ENCODE measurements at places on chromosomes 1 and 21.

GRCh38 chr1:48092401-48092800 lies 95.2 kb upstream of the TRABD2B start:
- DNase-seq: no peak

DNA sequence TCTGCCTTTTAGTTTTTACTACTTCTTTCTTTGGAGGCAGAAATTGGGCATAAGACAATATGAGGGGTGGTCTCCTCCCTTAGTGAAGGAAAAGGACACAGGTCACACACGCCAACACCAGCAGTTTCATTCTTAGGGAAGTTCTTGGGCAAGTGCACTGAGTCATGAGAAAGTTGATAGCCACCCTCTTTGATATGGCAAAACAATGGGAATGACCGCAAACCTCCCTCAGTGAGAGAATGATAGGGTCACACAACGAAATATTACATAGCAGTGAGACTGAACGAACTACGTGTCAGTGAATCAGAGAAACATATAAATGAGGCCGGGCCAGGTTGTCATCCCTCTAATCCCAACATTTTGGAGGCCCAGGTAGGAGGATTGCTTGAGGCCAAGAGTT lies 20.0 kb downstream of the IL6R start:
- DNase-seq: no peak

DNA sequence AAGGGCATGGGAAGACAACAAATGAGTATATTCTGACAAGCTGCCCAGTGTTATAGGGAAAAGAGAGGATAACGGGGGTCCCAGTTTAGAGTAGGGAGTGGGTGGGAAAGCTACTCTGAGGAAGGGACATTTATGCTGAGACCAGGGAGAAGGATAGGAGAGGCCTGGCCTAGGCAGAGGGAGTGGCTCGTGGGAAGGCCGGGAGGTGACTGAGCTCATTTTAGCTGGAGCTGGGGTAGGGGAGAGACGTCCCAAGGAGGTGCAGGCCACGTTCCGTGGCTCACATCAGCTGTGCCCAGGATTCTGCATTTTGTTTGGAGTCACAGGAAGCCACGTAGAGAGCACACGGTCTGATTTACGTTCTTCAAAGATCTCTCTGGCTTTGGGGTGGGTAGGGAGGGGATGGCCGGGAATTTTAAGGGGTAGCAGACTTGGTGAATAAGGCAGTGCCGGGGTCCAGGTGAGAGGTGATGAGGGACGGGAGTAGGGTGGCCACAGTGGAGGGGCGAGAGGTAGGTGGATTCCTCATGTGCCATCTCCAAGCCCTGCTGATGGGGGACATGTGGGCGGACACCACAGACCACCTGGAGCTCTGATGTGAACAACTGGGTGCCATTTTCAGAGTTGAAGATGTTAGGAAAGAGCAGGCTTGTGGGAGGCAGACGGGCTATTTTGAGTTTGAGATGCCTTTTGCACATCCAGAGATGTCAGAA lies 4.7 kb downstream of the TINAGL1 start:
- no peak for DNase-seq

GRCh38 chr1:30166174-30166573 lies 557.2 kb downstream of the MATN1 start:
- no peak for DNase-seq

- peak; percentile 30 for DNase-seq
Measured at GRCh38 chr1:229258031-229258756, 12.7 kb upstream of the RAB4A start.

GRCh38 chr1:66951513-66951912 lies 26.7 kb downstream of the MIER1 start:
- no peak for DNase-seq

DNA sequence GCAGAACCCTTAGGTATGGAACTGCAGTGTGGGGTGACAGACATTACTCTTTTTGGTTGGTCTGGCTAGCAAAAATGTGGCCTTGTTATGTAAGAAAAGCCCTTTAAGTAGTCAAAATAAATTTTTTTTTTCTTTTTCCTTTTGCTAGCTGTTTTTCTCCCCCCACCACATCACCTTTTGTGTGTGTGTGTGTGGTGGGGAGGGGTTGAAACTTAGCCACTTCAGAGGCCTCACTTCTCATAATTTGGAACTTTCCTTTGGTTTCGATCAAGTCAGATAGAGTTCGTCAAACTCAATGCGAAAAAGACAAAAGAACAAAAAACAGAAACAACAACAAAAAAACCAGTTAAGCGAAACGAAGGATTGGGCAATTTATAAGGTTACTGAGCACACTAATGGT lies 1.9 kb upstream of the PRMT2 start:
- peak; percentile 5 for DNase-seq

DNA sequence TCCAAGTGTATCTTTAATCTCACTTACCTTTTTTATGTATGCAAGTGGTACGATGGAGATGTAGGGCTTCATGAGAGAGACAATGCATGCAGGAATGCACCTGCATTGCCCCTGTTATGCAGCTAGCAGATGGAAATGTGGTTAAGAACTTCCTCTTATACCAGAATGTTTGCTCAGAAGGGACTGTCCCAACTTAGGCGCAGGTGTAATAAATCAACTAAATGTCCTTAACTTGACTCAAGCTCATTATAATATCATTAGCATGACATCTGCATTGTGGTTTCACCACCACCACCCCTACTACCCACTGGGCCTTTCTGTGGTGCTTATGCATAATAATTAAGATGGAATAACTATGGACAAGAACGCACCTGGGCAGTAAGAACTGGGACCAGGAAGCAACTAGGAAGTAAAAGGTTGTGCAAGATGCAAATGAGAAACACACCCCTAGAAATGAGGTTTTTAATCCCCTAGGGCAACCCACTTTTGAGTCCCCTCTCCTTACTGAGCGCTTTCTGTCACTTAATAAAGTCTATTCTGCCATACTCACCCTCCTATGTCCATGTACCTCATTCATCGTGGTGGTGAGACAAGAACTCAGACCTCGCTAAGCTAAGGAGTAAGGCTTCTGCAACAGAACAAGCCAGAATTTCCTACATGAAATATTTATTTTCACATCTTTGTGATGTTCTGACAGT lies 1103.3 kb upstream of the B3GALT2 start:
- DNase-seq: no peak

DNA sequence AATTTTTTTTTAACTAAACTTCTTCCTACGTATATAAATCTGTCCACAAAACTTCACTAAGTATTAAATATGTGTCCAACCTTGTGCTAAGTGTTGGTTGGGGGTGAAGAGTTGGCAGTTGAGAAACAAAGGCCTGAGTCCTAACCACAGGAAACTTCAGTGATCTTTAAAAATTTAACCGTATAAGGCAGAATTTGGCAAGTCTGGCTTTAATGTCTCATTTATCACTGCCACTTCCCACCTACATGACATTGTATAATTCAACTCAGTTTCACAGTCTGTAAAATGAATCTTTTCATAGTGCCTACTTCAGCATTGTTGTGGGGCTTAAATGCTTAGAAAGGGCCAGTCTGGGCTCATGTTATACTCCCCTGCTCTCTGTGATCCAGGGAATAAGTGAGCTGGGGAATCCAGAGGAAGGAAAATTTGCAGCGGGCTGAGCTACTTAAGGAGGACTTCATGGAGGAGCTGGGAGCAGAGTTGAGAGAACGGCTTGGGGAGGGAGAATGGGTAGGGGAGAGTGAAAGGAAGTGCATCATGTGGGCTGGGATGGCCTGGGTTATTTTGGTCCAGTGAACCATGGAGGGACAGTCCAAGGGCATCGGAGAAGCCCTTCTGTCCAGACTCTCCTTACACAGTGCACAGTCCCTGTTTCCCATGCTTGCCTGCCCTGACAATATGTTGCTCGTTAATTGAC lies 14.5 kb downstream of the IFNAR2 start:
- DNase-seq: no peak

GRCh38 chr1:246527402-246528088 lies 20.5 kb upstream of the SMYD3 start:
- DNase-seq: no peak

GRCh38 chr1:106746448-106747085 lies 309.9 kb upstream of the PRMT6 start:
- DNase-seq: no peak

DNA sequence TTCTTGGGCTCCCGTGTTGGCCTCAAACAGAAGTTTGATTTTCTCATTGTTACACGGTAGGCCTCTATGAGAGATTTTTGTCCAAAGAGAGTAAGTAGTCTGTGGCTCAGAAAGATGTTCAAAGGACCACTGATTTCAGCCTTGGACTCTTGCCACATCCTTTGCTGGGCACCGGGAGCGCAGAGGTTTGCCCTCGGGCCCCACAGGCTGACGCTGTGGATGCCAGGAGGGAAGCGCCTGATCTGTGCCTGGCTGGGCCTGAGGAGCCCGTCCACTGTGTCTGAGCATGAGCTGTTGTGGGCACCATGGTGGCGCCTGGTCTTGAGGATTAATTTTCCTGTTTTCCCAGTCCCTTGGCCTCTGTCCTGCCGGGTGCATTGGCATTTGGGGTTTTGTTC lies 52.3 kb downstream of the PCNT start:
- DNase-seq: no peak

DNA sequence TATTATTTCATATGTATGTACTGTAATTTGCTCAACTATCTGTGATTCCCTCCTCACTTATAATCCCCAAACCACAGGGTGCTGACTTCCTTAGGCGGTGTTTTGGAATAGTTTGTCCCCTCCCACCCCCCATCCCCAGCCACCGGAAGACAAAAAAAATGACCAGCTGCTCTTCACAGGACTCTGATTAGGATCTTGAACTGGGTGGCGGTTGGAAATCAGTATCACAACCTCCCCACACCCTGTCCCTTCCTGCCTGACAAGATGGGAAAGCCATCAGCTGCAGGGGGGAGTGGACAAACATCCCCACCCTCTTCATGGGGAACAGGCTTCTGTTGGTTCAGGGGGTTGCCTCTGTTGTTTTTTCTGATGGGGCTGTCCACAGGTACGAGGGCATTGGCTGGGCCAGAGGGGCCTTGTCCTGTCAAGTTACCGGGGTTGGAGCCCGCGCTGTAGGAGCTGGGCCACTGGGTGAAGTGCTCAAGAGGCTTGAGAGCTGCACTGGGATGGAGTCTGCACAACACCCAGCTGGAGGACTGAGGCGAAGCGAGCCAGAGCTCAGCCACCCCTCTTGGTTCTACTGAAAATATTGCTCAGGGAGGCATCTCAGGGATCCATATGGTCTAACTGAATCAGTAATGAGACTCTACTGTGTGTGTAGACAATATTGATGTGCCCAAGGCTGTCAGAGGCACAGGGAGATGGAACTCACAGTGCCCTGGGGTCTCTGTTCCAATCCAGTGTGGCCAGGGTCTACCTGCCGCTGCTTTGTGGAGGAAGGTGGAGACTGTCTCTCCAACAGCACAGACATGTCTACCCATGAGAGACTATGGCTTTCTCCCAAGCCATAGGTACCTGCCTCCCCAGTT lies 28.2 kb downstream of the NAV1 start:
- no peak for DNase-seq

DNA sequence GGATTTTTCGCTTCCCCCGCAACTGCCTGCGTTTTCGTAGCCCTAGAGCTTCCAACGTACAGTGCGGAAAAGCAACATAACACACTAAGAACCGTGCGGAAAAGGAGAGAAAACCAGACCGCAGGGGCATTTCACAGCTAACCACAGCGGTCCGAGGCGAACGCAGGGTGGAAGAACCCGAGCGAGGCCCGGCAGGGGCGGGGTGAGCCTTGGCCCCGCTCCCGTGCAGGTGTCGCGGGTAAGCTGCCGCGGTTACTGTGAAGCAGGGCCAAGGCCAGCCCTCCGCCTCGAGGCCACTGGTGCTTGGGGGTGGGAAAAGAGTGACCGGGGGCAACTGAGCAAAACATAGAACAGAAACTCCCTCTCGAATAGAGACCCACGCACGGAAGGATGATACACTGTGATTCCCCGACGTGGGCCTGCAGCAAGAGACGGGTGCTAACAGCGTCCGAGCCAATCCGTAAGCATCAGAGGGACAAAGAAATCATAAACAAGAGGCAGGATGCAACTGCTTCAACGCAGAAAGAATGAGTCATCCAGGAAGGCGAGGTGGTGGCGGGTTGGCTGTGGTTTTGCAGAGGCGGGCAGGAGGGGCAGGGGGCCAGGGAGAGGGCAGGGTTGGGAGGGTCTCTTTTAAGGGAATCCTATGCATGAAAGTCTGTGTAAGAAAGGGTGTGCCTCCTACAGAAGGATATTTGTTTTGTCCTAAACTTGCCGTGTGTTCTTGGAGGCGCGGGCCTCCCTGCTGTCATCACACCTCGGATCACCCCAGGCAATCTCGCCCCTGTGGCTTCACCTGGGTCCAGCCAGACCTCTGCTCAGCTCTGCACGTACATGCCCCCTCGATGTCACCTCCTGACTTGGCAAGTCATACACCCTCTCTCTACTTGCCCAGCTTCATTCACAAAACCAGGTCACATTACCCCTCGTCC lies 7.3 kb downstream of the GNG4 start:
- DNase-seq: no peak

DNA sequence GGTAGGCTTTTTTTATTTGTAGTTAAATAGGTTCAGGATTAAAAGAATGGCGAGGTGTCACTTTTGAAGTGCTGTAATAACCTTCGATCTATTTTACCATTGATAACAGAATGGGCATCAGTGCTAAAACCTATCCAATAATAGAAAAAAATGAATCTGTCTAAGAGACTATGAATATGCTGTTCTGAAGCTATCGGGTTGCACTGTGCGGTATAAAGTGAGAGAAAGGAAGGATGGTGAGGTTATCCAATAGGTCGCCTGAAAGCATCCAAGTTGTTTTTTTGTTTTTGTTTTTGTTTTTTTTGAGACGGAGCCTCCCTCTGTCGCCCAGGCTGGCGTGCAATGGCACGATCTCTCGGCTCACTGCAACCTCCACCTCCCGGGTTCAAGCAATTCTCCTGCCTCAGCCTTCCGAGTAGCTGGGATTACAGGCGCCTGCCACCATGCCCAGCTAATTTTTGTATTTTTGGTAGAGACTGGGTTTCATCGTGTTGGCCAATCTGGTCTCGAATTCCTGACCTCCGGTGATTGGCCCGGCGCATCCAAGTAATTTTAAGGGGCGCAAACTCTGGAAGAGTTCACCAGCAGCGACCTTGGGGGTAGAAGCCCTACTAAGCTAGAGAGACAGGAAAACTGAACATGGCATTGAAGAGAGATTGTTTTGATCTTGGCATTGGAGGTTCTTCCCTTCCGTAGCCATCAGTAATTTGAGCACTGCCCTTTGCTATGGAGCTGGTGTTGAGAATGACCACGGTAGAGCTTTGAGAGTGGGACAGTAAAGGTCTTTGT lies 8.7 kb upstream of the MDM4 start:
- DNase-seq: no peak

- no peak for DNase-seq
Measured at GRCh38 chr1:33045814-33046213, 9.1 kb upstream of the AK2 start.

GRCh38 chr1:95116580-95117206 lies 462 bp upstream of the TLCD4 start:
- DNase-seq: no peak

- no peak for DNase-seq
Measured at GRCh38 chr1:118247593-118247992, 62.6 kb upstream of the SPAG17 start.

GRCh38 chr1:42173961-42174735 lies 9.6 kb upstream of the GUCA2A start:
- no peak for DNase-seq

DNA sequence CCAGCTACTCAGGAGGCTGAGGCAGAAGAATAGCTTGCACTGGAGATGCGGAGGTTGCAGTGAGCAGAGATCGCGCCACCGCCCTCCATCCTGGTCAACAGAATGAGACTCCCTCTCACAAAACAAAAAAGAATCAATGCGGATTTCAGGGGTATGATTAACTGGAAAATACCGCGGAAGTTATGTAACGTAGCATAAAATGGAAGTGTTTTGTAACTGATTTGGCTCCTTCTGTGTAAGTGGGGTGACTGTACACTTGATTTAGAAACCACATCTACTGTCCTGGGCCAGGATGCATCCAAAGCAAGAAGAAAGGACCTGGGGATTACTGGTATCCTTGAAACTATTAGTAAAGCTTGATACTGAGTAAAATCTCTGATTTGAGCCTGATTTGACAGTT lies 3.1 kb upstream of the VAMP4 start:
- DNase-seq: no peak

Measured in AG09319 (cell line).